A172 (cell line): ENCODE measurements at places on chromosomes 4 and X.
A peak's percentile ranks its signal among the peaks of the same experiment; 100 is the strongest.

GRCh38 chr4:39712819-39713607 is 15.1 kb downstream of the UBE2K start:
- no peak for DNase-seq

GRCh38 chrX:9935436-9935835 is 31.7 kb upstream of the CLDN34 start:
- DNase-seq, result no peak

GRCh38 chrX:19616016-19616415 is 100.7 kb upstream of the MAP3K15 start:
- no peak for DNase-seq

- no peak for DNase-seq
Observed at GRCh38 chr4:99321241-99322191, at the start of gene ADH1B. Gene ADH1B (minus strand): TSS chr4:99321401. CDS start chr4:99321331, 70 bp downstream.

DNA sequence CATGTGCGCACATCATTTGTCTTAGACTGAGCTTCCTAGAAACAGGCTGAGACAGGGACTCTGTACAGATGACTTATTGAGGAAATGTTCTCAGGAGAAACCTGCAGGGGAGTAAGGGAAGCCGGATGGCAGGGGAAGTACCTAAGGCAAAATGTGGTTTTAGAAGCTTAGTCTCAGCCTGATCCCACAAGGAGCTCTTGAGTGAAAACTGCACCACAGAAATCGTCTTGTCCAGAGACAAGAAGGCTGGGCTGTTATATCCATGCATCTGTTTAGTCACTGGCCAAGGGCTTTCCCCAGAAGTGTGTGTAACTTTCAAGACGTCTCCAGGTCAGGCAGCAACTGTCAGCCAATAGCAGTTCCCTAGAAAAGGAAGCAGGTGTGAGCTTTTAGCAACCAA is 86.0 kb downstream of the FUNDC1 start:
- DNase-seq, result no peak

GRCh38 chr4:114081783-114082182 is 102.3 kb upstream of the ARSJ start:
- no peak for DNase-seq

- DNase-seq, result no peak
Observed at GRCh38 chr4:8913121-8913857, 41.6 kb upstream of the HMX1 start.

GRCh38 chr4:161517941-161518340 is 645.9 kb downstream of the FSTL5 start:
- no peak for DNase-seq

GRCh38 chrX:105495376-105495775 is 274.9 kb upstream of the TEX13A start:
- DNase-seq, result no peak

DNA sequence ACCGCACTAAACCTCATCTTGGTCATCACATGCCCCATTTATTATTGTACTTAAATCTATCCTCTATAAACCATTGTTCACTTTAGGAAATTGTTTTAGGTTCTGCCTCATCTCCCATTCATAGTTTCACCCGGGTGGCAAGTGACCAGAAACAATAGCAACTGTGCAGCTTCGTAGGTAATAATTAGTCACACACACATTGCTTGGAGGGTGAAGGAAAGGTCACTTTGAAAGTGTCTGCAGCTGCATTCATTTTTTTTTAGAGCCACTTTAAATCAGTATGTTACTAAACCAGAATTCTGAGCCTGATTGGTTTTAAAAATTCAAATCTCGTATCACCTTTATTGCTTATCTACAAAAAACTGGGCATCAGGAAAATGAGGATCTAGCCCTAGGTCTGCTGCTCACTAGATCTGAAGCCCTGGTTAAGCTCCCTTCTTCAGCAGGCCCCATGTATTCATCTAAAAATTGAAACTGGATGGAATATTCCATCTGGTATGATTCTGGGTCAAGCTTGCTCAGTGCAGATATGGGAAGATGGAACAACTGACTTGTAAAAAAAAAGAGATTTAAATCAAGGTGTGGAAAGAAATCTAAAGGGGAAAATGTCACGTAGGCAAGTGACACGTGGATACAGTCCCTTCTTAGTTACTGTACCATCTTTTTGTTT is 62.4 kb downstream of the LIMCH1 start:
- peak; percentile 47 for DNase-seq

- DNase-seq, result no peak
Observed at GRCh38 chrX:53028678-53029077, 19.9 kb upstream of the GPR173 start.

- DNase-seq, result peak; percentile 80
Observed at GRCh38 chr4:105471566-105472176, 2.2 kb downstream of the PPA2 start.

GRCh38 chr4:15238720-15239119 is 189.1 kb upstream of the C1QTNF7 start:
- peak; percentile 50 for DNase-seq
